Glutamatergic neuron (in vitro differentiated cells): ENCODE measurements at places on chromosomes 2 and 18. TPM values are rescaled to one million over a fixed set of nuclear protein-coding genes. Genes with fewer than 3 reads are reported as not detected.

STON1 gene
- total RNA-seq: 4.2 TPM

KIF3C gene
- total RNA-seq: 210 TPM

- no peaks in the 10 kb centered on the region for H3K36me3 ChIP-seq
- H3K27ac ChIP-seq: no peak overlapping the region
- H3K27me3 ChIP-seq: peaks cover 2% of the 10 kb centered on the region
- H3K4me1 ChIP-seq: peaks cover 3% of the 10 kb centered on the region
- no peak for DNase-seq
- no peak overlapping the region for H3K4me3 ChIP-seq
These were observed 40.7 kb downstream of the INO80D start for GRCh38 chr2:206045251-206045650.

DNA sequence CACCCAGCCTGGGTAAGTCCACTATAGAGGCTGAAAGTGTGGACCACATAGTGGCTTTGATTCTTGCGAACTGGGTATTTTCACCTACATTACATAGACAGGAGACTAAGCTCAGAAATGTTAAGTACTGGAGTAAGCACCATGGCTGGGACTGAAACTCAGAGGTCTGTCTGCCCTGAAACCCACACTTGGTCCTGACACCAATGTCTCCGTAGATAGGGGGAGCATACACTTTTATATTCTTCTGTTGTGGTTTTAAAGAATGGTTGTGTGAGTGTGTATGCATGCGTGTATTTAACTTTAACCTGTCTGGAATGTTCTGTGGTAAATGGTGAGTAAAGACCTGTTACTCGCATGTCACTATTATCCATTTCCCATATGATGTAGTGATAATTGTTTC lies 10.3 kb upstream of the NPPC start:
- DNase-seq: no peak
- H3K27ac ChIP-seq: no peak overlapping the region
- H3K36me3 ChIP-seq: peaks cover 3% of the 10 kb centered on the region
- peaks cover 10% of the 10 kb centered on the region for H3K27me3 ChIP-seq

STRADB gene
- 40.5 TPM for total RNA-seq
